Urothelium cell line (cell line): ENCODE measurements at places on chromosomes 4 and X.

DNA sequence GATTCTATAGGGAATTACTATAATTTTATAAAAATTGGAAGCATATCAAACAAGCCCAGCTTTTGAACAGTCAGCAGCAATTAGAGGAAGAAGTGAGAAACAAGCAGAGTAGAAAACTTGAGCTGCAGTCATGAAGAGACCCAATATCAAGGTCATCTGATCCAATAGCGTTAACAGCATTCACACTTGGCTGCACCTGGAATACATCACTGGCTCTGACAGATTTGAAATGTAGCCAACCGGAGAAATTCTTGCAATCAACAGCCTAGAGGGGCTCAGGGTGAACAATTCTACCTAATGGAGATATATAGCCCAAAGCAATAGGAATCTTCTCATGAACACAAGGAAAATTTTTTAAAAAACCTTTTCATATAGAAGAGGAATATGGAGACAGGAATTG lies 13.6 kb downstream of the DDX53 start:
- DNase-seq = no peak

DNA sequence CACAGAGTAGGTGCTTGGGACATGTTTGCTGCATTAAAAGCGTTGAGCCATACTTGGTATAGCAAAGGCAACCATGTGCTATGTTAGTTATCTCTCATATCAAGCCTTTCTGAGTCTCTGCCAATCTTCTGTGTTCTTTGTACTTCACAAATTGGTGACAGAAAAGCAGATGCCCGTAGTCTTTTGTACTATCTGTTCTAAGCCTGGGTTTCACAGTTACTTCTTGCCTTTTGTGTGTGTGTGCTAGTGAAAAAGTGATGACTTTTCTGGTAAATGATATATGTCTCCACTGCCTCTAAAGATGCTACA lies 16.1 kb upstream of the KLHL2 start:
- DNase-seq = no peak

- DNase-seq = no peak
Observed at GRCh38 chrX:52166840-52167239, 17.8 kb upstream of the MAGED4 start.

GRCh38 chr4:119984996-119985395 lies 81.7 kb downstream of the MAD2L1 start:
- no peak for DNase-seq

DNA sequence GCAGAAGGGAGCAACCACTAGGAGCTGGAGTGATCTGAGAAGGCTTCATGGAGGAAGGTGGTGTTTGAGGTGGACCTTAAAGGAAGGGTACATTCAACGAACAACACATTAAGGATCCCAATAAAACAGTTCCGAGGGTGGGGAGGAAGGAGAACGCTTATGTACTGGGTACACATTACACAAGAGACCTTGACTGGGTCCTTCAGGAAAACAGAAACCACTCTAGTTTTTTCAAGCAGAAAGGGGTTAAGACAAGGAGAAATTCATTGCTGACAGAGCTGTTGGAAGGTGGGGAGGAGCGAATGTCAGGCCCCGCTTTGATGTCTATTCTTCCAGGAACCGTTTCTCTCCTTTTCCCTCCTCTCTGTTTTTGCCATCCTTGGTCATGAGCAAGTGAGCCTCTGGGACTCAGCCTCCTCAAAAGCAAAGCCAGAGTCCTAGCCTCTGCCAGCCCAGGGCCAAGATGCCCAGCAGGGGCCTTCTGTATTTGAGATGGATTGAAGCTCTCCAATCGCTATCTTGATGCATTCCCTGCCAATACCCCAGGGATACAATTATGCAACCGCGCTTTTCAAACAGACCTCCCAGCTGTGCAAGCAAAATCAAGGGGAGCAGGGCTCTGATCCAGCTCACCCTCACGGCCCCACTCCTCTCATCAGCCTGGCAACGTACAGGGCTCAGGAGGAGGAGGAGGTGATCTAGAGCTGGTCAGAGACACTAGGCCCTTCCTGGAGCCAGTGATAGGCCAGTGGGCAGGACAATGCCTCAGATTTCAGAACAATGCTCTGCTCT lies 48.4 kb downstream of the ZBTB49 start:
- no peak for DNase-seq

- DNase-seq = no peak
Observed at GRCh38 chrX:63927848-63928247, 142.8 kb upstream of the ARHGEF9 start.

- no peak for DNase-seq
Observed at GRCh38 chr4:86203176-86203575, 156.7 kb downstream of the MAPK10 start.

DNA sequence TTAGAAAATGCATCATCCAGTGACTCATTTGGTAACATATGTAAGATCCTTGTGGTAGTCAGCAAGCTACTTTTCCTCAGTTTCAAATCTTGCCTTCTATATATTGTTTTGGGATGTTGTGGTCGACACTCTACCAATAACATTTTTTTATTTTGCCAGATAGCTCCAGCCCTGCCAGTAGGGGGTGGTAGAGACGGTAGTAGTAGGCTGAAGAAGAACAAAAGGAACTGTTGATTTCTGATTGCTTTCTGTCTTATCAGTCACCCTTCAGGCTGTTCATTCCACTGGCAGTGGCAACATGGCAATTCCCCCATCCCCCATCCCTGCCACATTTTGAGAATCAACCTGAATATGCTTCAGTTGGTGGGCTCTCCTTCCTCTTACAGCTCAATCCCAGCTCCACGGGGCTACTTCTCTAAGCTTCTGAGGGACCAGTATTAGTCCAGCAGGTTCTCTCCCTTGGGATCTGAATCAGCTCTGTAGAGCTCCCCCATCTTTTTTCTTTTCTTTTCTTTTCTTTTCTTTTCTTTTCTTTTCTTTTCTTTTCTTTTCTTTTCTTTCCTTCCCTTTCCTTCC lies 171.5 kb upstream of the VEGFC start:
- no peak for DNase-seq

DNA sequence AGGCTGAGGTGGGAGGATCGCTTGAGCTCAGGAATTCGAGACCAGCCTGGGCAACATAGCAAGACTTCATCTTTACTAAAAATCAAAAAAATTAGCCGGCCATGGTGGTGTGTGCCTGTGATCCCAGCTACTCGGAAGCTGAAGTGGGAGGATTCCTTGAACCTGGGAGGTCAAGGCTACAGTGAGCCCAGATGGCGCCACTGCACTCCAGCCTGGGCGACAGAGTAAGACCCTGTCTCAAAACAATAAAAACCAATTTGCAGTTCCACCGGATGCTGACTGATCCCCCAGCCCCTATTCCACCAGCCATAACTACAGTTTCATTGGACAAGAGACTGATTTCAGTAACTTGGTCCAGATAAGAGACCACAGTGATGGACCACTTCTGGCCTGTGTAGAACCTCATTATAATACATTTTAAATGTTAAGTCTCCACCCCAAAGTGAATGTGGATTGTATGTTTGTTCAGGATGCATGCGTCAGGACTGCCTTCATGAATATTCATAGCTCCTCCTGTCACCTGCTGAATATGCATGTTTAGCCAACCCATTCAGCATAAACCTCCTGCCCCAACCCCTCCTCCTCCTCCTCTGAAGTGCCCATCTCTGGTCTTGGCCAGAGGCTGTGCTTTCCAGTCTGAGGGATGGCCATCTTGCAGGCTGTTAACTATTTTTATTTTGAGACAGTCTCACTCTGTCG lies 2.3 kb upstream of the SLBP start:
- DNase-seq = no peak

DNA sequence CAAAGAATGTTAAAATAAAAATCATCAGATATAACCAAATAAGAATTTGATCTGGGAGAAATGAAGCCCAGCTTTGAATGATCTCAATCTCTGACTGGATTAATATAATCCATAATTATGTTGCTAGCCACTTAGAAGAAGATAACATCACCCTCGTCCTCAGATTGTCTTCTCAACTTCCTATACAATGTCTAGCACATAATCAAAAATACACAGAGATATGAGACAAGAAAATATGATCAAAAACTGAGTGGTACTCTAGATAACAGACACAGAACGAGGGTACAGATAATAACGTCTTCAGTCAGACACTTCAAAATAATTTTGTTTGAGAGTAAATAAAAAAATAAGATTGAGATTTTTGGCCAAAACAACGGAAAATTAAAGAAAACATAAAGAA lies 47.1 kb downstream of the EVC2 start:
- DNase-seq = no peak

DNA sequence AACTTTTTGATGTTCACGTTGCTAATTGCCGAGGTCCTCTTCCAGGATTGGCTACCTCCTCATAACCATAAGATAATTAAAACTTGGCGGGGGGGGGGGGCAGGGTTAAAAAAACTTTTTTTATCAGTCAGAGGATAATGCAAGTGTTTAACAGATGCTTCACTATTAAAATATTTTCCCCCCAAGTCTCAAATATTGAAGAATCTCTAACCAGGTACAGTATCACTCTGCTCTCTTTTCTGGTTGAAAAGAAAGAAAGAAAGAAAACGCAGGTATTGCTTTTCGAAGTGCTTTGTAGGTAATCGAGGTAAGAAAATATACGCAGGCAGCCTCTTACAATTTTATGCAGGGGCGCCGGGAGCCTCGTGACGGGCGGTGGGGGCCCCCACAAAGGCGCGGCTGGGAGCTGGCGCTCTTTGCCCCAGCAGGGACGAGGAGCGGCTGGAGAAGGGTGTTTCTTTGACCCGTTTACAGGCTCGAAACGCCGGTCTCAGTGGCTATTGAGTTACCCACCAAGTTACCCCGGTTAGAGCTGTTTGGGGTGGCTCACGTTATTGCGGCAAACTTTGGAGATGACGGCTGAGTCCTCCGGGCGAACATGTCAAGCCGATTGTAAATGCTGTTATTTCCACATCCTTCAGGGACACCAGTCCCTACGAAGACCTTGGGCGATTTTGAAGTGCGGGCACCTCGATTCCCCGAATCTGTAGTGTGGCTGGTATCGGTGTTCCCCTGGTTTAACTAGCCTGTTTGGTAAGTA lies 477 bp upstream of the HAND2 start:
- no peak for DNase-seq

DNA sequence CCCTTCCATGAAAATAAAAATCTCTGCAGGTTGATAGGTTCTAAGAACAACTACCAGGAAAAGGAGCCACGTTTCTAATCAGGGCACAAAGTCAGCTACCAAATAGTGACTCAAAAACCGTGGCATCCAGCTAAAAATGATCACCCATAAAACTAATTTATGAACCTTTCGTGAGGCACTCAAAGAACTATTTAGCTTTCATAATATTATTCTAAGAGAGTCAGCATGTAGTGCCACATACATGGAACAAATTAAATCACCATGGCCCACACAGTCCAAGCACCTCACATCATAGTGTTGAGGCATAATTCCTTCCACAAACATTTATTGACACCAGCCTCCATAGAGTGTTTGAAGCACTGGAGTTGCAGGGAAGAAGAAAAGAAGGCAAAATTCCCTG lies 252.0 kb upstream of the PPARGC1A start:
- DNase-seq = no peak

GRCh38 chr4:22501715-22502095 lies 14.2 kb downstream of the ADGRA3 start:
- DNase-seq = no peak

GRCh38 chrX:3549411-3549911 lies 164.0 kb downstream of the PRKX start:
- DNase-seq = peak; percentile 2

DNA sequence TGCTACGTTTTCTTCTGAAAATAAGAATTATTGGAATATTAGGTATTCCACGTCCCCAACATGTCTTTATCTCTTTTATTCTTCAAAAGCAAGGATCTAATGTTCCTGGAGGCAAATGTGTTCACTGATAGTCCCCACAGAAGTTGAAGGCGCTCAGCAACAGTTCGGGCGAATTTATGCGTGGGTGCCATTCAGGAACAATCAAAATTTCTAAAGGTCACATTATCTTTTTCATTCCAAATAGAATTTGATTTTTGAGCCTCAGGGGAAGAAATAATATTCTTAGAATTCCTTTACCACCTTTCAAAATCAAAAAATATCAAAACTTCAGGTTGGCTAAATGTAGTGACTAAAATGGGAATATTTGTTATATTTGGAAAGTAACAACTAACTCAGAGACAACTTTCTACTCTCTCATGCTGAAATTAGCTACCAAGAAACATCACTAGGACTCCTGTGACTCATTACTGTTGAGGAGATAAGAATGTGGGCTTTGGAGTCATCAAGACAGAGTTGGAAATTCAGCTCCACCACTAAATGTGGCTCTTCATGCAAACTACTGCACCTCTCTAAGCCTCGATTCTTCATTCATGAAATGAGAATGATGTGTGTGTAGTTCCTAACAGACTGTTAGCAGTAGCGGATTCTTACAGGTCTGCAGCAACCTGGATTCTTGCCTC lies 72.3 kb upstream of the KIT start:
- DNase-seq = no peak

DNA sequence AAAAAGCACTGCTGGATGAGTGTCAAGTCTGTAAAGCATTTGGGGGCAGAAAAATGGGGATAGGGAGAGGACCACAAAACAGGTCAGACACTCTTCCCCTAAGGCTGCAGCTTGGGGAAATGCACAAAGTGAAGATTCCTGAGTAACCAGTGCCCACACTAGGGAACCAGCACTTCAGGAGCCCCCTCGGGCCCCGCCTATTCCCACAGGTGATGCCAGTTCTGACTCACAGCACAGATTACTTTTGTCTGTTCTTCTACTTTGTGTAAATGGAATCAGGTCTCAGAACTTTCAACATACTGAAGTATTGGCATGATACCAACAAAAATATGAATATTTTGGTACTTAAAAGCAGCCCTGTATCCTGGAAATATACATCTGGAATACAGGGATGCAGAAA lies 112.5 kb downstream of the ADRA2C start:
- DNase-seq = no peak

- DNase-seq = peak; percentile 28
Observed at GRCh38 chr4:165367040-165367439, 11.8 kb upstream of the CPE start.
